HS-27A (cell line): ENCODE measurements at places on chromosomes 2 and 18.
A peak's percentile ranks its signal among the peaks of the same experiment; 100 is the strongest.

DNA sequence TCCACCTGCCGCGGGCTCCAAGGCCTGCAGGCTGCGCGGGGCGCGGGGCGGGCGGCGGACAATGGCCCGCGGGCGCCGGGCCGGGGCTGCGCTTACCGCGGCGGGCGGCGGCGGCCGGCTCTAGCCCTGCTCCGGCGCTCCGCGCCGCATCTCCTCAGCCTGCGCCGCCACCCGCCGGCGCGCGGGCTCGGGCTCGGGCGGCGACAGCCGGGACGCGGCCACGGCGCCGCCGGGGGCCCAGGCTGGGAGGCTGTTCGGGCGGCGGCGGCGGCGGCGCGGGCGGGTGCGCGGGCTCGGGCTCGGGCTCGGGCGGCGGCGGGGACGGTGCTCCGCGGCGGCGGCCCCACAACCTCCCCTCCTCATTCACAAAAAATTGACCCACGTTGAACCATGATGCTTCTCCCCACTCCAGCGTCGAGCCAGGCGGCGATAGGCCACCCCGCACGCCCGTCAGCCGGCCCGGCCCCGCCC is at the start of gene HDAC4:
Gene HDAC4 (minus strand): TSS at position 425 of the 471 bp plus-strand sequence. CDS start 48,321 bp downstream, outside the sequence.
- no peak for DNase-seq

GRCh38 chr18:3441290-3441689 is 8.7 kb upstream of the TGIF1 start:
- DNase-seq, result no peak

GRCh38 chr2:229952256-229952835 is 30.0 kb downstream of the FBXO36 start:
- DNase-seq, result no peak

DNA sequence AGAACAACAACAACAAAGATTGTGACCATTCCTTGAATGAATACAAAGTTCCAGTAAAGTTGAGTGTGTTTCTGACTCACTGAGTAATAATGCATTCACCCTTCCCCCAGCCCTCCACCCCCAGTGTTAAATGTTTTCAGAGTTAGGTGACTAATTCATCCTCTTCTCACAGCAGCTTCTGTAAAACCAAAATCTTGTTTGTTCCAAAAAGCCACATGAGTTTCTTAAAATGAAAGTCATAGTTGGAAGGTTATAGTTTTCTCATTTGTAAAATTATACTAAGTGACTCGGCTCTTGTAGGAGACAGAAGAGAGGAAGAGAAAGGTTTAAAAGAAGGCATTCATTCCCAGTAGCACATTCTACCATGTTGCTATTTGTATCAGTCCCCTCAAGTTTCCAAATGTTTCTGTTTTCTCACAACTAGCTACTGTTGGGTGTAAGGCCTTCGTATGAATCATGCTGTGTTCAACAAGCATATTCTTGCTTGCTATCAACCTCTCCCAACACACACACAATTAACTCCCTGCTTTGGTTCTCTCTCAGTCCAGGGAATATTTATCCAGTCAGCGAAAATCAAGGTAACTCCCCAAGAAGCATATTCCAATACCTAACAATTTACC is 75.3 kb downstream of the MBD2 start:
- peak; percentile 86 for DNase-seq

GRCh38 chr2:219172231-219173154 is 2.7 kb upstream of the SLC23A3 start:
- no peak for DNase-seq

DNA sequence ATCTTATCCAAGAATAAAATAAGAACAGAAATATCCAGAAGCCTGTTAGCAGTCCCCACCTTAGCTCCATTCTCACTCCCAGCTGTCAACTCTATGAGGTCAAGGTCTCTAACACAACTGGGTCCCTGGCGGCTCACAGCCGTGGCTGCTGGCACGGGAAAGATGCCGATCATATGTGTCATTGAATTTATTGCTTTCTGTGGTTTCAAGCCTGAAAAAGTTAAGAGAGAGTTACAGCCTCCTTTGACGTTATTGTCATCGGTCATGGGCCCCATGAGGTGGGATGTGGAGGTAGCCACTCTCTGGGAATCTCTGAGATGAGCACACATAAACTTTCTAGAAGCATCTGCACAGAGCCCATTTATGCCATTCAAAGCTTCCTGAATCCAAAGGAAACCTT is 28.7 kb upstream of the CABLES1 start:
- DNase-seq, result peak; percentile 92
